ENCODE measurements at places on chromosomes 16 and 17.

- no peak for DNase-seq
These were observed 488.5 kb upstream of the SOX9 start for GRCh38 chr17:71632328-71632727.

DNA sequence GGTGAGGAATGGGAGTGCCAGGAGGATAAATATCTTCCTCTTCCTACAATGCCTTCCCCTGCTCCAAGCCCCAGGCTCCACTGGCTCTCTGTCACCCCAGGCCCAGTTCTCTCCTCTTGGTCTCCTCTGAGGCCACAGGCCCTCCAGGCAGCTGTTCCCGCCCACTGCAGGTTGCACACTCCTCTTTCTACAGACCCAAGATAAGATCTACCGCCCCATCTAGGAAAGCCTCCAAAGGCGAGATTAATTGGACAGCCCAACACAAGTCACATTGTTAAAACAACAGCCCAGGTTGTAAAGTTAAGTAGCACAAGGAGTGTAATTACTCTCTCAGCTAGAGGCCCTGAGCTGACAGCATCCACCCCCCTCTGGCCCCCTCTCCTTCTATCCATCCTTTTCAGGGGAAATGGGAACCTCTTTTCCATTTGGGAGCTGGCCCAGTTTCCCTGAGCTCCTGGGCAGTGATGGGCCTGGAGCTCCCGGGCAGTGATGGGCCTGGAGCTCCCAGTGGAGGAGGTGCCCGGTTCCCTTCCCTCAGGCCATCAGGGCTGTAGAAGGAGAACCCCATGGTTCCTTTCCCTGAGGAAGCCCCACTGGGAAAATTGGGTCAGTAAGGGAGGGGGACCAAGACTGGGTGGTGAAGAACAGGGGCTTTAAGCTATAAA, 7.3 kb downstream of the DLX4 start:
- peak; percentile 94 for DNase-seq

- no peak for DNase-seq
These were observed 161.7 kb downstream of the CDK5R1 start for GRCh38 chr17:32648450-32648849.

DNA sequence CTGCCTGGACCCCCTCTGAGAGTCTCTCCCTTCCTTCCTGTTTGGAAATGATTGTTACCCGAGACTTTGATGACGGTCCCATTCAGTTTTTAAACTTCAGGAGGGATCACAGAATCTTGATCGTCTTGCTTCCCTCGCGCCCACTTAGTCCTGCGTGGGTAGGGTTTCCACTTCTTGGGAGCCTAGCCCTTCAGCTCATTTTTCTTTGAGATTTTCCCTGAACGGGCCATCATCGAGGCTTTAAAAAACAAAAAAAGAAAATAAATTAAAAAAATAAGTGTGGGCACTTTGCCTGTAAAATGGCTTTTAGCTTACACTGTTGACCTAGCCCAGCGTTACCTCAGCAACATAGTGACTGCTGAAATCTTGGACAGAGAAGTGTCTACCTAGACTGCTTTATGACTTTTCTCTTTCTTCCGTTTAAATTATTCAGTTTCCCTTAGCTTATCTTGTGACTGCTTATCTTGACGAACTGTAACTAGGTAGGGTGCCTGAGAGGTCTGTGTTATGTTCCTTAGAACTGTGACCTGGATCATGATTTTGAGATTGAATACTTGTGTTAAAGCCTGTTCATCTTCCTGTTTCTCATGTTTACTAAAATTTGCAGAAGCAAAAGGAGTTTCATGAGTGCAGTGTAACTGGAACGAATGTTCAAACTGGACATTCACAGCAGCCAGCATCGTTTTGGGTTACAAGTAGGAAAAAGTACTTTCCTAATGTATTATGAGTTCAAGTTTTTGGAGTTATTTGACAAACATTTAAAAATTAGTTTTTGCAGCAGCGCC, 874 bp downstream of the WWP2 start:
- DNase-seq: no peak

DNA sequence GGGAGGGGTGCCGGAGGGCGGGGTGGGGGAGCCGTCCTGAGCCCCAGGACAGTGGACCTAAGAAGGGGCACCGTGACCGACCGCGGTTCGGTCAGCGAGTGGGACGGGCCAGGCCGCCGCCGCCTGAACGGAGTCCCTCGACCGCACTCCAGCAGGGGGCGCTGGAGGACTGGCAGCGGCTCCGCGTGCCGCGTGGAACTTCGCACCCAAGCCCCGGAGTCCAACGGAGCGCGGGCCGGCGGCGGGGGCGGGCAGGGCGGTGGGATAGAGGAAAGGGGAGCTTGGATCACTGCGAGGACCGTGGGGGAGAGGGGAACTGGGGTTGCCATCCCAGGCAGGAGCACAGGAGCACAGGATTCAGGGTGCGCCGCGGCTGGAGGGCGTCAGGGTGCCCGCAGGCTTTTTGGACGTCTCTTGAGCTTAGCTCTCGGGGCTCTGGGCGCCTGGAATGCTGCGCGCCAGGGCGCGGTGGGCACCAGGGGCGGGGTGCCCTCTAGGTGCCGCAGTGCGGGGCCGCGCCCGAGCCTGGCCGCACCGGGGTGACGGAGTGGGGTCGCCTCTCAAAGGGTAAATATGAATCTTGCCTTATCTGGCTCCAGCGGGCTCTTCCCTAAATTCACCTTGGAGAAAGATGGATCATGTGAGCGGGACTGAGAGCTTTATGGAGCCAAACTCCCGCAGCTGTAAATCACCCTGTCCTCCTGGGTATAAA, 379 bp upstream of the OTOP2 start:
- DNase-seq: peak; percentile 80

GRCh38 chr16:76947749-76948148, 243.2 kb upstream of the MON1B start:
- DNase-seq: no peak
